ENCODE measurements at places on chromosomes 7 and 10. TPM values are rescaled to one million over a fixed set of nuclear protein-coding genes. Genes with fewer than 3 reads are reported as not detected.

- no peaks in the 10 kb centered on the region for H3K27me3 ChIP-seq
- no peak overlapping the region for H3K4me3 ChIP-seq
- H3K4me1 ChIP-seq, result no peaks in the 10 kb centered on the region
- H3K27ac ChIP-seq, result no peak overlapping the region
- no peaks in the 10 kb centered on the region for H3K36me3 ChIP-seq
Measured at GRCh38 chr10:51530541-51530940, 168.9 kb downstream of the CSTF2T start.

DNA sequence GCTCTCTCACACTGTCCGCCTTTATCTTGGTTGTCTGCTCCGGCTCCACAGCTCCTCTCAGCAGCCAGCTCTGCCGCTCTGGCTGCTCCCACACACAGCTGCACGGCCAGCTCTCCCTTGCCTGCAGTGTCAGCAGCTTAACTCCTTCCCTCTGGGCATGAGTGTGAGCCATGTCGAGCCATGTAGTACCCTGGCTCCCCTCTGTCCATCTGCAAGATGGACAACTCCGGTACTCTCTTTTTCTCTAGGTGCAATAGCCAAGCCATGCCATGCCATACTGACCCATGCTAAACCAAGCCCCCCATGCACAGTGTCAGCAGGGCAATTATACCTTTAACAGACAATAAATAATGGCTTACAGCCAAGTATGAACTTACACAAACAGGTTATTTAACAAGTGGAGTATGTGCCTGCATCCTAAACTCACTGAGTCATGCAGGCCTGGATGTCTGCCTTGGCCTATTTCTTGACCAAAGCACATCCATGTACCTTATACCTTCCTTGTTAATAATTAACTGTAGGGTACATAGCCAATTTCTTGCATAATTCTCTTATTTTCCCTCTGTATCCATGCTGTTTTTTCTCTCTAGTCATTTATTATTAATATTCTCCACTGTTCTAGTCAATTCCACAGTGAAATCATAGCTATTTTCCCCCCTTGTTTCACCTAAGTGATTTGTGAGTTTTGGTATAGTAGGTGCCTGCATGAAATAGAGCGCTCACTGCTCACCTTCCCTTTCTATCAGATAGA is 170.9 kb downstream of the CDK14 start:
- DNase-seq, result peak; percentile 67
- H3K27me3 ChIP-seq, result no peaks in the 10 kb centered on the region
- no peaks in the 10 kb centered on the region for H3K36me3 ChIP-seq
- no peak overlapping the region for H3K27ac ChIP-seq
- peaks cover 3% of the 10 kb centered on the region for H3K4me1 ChIP-seq

GRCh38 chr7:98879198-98879978 is 1.1 kb downstream of the TRRAP start:
- H3K36me3 ChIP-seq, result no peaks in the 10 kb centered on the region
- no peak for DNase-seq
- H3K27ac ChIP-seq, result peak overlapping the region; percentile 96
- H3K4me3 ChIP-seq, result peak overlapping the region; percentile 95

Gene ZNF485
- total RNA-seq, result 8.0 TPM

Gene COL28A1
- total RNA-seq, result 1.4 TPM

Gene VAX1
- not detected for total RNA-seq

All from ovary (tissue), 10 donors.